ENCODE measurements at places on chromosomes 5 and 9.

GRCh38 chr5:14587150-14587549 is 5.6 kb downstream of the OTULINL start:
- DNase-seq: no peak

- no peak for DNase-seq
Observed at GRCh38 chr9:95182854-95183563, 134.5 kb downstream of the FANCC start.

- no peak for DNase-seq
Observed at GRCh38 chr5:100691085-100691484, 155.9 kb downstream of the FAM174A start.

- DNase-seq: no peak
Observed at GRCh38 chr9:20988671-20989315, 42.6 kb downstream of the HACD4 start.

DNA sequence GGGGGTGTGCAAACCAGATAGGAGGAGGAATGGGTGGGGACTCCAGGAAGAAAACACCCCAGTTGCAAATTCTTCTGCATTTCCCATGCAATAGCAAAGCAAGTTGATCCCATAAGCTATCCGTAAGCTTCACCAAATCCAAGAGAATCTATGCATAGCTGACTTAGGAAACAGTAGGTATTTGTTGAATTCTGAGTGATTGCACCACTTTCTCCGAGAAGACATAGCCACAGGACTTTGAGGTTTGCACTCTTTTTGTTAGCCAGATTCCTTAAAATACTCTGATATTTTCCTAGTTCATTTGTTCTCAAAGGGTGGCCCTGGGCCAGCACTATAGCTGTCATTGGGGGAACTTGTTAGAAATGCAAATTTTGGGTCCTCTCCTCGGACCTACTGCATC is 271.9 kb downstream of the SLIT3 start:
- DNase-seq: no peak

DNA sequence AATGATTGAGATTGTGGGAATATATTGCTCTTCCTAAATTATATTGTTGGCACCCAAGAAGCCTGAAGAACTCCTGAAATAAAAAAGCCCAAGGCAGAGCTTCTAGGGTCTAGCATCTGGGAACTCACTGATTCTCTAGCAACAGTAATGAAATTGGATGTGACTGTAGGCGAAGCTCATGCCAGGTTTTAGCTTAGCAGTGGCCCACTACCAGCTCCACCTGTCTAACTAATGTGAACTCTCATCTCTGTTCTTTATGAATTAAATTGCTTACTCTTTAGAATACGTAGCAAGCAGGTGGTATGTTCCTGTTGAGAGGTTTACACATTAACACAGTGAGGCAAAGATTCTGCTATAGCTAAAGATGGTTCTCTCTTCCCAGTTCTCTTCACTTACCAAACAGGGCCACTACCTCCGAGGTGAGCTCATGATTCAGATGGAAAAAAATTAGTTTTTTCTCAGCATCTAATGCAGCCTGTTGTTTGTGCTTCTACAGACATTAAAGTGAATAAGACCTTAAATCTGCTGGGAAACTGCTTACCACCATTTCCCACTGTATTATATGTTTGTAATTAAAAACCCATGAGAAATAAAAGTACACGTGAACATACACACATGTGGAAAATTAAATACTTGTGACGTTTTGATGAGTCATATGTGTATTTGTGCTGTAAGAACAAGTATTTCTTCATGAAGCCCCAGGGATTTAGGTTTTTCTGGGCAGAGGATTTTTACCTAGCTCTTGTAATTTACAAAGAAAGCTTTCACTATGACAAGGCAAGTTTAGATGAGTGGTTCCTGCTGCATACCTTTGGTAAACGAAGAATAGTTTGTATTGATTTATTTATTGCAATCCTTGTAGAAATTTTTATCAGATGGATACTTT is 360.1 kb downstream of the KDM4C start:
- DNase-seq: no peak

Data from stimulated activated CD8-positive, alpha-beta memory T cell treated with anti-CD3 and anti-CD28 coated beads, Interleukin-7, amount 100 ng/mL, for 4 hours (primary cell).